Pancreas (tissue), 10 donors: ENCODE measurements at places on chromosomes 7 and 10.

- no peak for DNase-seq
These were observed 203.0 kb upstream of the GPR26 start for GRCh38 chr10:123463181-123463580.

DNA sequence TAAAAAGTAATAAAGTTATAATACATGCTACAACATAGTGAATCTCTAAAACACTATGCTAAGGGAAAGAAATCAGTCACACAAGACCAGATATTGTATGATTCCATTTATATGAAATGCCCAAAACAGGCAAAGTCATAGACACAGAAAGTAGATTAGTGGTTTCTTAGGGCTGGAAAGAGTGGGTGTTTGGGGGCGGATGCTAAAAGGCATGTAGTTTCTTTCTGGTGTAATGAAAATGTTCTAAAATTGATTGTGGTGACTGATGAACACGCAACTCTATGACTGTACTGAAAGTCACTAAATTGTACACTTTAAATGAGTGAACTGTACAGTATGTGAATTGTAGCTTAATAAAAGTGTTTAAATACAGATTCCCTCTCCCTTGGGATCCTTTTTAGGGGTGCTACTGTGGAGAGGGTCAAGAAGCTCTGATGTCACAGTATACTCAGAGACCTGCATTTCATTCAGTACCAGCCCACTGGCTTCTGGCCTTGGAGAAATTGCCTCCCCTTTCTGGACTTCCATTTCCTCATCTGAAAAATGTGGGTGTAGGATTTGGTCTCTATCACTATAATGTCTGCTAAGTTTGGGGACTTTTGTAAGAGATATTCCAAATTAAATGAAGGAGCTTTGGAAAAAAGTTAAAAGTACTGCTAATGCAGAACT is 46.4 kb downstream of the AOAH start:
- DNase-seq: no peak

DNA sequence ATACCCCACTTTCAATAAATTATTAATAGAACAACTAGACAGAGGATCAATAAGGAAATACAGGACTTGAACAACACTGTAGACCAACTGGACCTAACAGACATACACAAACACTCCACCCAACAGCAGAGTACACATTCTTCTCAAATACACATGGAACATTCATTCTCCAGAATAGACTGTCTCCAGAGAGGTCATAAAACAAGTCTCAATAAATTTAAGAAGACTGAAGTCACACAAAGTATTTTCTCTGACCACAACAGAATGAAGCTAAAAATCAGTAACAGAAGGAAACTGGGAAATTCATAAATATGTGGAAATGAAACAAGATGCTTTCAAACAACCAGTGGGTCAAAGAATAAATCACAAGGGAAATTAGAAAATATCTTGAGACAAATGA is 119.8 kb downstream of the SMURF1 start:
- DNase-seq: no peak

DNA sequence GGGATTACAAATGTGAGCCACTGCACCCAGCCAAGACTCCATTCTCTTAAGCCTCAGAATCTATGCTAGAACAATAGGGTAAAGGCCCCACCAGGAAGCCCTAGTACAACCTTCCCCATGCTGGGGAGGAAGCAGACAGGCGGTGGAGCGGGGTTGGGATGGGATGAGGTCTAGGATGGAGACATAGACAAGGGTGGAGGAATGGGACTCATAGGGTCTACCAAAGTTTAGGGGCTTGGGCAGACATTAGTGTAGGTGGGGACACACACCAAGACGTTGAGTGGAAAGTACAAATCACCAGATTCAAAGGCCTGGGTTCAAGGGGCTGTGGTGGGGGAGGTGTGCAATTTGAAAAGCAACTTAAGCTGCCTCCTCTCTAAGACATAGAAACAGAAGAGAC is 19.3 kb downstream of the PRSS2 start:
- DNase-seq: no peak

DNA sequence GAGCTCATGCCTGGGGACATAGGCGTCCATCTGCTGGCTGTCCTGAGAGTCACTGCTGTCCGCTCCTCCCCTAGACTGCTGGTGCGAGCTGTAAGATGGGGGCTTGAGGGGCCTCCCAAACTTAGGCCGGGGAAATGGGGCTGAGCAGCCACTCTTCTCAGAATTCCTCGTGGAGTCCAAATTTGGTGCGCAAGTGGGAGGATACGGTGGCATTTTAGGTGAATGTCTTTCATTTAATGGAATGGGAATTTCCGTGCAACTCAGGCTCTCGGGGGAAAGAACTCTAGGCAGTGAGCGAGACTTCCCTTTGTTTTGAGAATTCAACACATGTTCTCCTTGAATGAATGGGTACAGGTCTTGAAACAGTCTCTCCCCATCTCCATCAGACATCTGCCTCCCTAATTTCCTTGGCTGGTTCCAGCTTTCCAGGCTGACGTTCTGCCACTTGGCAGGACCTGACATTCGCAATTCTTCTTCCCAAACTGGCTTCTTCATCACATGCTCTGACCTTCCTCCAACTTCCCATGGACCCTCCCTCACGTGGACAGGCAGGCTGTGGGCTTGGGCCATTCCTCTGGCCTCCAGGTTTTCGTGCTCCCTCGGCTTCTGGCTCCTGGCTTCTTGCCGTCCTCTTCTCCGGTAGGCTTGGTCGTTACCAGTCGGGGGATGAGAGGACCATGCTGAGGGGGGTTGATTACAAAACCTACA is 30.1 kb downstream of the JCAD start:
- no peak for DNase-seq

- no peak for DNase-seq
These were observed 45.1 kb downstream of the MET start for GRCh38 chr7:116717137-116717536.

- no peak for DNase-seq
These were observed 1.2 kb upstream of the PRRT4 start for GRCh38 chr7:128362670-128363069.

- peak; percentile 28 for DNase-seq
These were observed 179.2 kb downstream of the EBF3 start for GRCh38 chr10:129784891-129785290.
